NCI-H510A (cell line): ENCODE measurements at places on chromosomes 11 and 22.

DNA sequence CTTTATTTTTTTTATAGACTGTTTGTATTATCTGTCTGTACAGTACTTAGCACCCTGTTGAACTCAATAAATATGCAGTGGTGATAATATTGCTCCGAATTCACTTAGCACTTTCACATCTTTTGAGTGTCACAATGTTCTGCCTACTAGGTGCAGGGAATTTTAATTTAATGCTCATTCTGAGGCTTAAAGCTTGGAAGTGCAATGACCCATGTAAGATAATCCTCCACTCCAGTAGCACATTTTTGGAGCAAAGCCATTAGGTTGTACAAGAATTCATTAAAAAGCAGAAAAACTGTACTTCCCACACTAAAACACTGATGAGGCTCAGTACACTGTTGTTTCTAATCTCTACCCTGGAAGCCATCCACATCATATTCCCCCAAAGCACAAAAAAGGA is 255.3 kb upstream of the MTNR1B start:
- DNase-seq, result no peak

DNA sequence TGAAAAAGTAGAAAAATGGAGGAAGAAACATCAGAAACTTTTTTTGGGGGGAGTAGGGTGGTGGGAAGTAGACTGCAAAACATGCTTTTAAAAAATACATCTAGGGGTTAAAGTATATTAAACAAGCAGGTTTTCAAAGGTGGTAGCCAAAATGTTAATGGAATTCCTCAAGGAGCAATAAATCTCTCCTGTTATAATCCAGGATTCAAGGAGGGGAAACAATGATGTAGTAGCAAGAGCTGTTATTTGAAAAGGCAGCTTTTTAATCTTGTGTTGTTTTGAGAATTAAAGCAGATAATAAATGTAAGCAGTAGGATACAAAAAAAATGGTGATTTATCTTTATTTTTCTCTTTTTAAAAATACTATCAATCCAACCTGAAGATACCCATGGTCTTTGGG is 736.5 kb upstream of the CCDC90B start:
- no peak for DNase-seq

GRCh38 chr11:72685560-72686480 is 11.6 kb upstream of the PDE2A start:
- no peak for DNase-seq

DNA sequence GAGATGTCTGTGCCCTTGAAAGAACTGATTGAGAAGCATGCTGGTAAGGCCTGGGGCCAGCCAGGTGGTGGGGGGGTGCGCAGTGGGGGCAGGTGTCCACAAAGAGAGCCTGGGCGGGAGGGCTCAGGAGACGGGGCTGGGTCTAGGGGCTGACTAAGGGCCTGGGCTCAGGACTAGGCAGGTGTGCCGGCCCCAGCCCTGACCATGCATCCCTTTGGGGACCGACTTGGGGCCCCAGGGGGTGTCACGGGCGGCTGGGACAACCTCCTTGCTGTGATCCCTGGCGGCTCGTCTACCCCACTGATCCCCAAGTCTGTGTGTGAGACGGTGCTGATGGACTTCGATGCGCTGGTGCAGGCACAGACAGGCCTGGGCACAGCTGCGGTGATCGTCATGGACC is 4.4 kb downstream of the NDUFV1 start:
- no peak for DNase-seq

DNA sequence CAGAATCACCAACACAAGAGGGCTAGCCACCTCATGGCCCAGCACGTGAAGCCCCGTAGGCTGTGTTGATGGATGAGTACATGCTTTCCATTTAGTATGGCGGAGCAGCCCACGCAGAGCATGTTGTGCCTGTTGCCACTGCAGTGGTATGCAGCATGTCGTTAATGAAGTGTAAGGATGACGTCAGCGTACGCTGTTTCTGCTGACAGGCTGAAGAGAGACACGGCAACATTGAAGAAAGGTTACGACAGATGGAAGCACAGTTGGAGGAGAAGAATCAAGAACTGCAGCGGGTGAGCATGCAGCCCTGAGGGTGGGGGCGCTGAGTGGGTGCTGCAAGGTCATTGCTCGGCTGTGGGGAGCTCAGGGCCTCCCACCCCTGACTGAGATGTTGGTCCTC is 62.8 kb downstream of the PPFIA1 start:
- DNase-seq, result no peak

GRCh38 chr11:115627666-115628460 is 123.6 kb upstream of the CADM1 start:
- no peak for DNase-seq

- DNase-seq, result no peak
These were observed 108.8 kb upstream of the ANO5 start for GRCh38 chr11:22084056-22084455.

GRCh38 chr11:91673705-91674104 is 550.9 kb upstream of the FAT3 start:
- no peak for DNase-seq

- DNase-seq, result peak; percentile 89
These were observed 553 bp downstream of the PATZ1 start for GRCh38 chr22:31345331-31346254.

GRCh38 chr11:77705195-77705875 is 67.7 kb upstream of the CLNS1A start:
- DNase-seq, result no peak

DNA sequence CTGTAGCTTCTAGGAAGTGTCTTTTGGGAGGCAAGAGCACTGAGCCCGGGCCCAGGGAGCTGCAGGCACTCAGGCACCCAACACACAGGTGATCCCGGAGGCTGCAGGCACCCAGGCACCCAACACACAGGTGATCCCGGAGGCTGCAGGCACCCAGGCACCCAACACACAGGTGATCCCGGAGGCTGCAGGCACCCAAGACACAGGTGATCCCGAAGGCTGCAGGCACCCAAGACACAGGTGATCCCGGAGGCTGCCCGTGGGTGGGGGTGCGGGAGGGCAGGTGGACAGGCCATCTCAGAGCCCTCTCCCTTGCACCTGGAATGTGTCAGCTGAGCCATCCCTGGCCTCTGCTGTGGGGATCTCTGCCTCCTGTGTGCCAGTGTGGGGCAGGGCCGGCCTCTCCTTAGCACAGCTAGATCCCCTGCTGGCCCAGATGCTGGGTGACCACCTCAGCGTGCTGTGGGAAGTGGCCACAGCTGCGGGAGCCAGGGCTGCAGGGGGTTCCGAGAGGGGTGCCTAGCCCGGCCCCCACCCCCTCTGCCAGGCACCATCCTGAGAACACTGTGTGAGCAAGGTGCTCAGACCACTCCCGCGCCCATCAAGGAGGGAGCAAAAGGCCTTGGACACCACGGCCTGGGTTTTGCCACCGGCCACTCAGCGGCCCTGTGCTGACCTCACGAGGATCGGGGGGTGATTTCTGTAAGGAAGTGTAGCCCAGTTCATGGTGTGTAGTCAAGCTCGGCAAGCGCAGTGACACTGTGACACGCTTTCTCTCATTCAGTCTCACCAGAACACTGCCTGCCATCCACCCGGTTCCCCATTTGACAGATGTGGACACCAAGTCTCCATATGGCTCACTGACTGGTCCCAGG is 14.2 kb downstream of the MRGPRG start:
- DNase-seq, result no peak

- DNase-seq, result peak; percentile 6
These were observed 3.3 kb upstream of the TPP1 start for GRCh38 chr11:6622261-6623171.

- no peak for DNase-seq
These were observed 22.1 kb downstream of the RNF141 start for GRCh38 chr11:10518891-10519290.

GRCh38 chr11:67504005-67504949 is 886 bp downstream of the PITPNM1 start:
- peak; percentile 71 for DNase-seq

GRCh38 chr11:29612423-29612822 is 404.4 kb downstream of the KCNA4 start:
- no peak for DNase-seq

GRCh38 chr11:110374921-110375320 is 54.8 kb upstream of the FDX1 start:
- DNase-seq, result no peak

GRCh38 chr22:46902998-46903916 is 140.8 kb downstream of the TBC1D22A start:
- no peak for DNase-seq

GRCh38 chr11:72230764-72231365 is 6.3 kb downstream of the INPPL1 start:
- DNase-seq, result no peak

DNA sequence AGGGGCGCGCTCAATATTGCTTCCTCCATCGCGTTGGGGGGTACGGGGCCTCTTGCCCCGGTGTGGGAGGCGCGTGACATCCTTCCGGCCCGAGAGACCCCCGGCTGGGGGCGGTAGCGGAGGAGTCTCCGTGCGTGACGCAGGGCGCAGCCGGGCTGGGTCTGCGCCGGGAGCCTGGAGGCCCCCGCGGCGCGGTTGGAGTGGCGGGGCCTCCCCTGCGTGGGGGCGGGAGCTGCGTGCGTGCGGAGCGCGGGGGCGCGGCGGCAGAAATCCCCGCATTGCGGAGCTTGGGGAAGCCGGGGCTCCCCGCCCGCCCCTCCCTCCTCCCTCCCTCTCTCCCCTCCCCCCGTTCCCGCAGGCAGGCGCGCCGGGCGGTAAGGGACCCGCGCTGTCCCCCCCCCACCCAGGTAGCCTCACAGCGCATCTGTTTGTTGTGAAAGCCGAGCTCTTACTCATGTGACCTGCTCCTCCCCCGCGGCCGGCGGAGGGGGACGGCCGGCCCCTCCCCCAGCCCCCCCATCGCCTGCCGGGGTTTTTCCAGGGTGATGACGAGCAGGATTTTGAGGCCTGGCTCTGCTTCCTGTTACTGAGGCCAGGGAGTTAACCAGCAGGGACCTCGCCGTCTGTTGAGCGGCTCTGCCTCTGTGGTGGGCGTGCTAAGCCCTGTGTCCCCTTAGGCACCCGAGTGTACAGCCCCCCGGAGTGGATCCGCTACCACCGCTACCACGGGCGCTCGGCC is 1.6 kb downstream of the PIM3 start:
- peak; percentile 55 for DNase-seq

DNA sequence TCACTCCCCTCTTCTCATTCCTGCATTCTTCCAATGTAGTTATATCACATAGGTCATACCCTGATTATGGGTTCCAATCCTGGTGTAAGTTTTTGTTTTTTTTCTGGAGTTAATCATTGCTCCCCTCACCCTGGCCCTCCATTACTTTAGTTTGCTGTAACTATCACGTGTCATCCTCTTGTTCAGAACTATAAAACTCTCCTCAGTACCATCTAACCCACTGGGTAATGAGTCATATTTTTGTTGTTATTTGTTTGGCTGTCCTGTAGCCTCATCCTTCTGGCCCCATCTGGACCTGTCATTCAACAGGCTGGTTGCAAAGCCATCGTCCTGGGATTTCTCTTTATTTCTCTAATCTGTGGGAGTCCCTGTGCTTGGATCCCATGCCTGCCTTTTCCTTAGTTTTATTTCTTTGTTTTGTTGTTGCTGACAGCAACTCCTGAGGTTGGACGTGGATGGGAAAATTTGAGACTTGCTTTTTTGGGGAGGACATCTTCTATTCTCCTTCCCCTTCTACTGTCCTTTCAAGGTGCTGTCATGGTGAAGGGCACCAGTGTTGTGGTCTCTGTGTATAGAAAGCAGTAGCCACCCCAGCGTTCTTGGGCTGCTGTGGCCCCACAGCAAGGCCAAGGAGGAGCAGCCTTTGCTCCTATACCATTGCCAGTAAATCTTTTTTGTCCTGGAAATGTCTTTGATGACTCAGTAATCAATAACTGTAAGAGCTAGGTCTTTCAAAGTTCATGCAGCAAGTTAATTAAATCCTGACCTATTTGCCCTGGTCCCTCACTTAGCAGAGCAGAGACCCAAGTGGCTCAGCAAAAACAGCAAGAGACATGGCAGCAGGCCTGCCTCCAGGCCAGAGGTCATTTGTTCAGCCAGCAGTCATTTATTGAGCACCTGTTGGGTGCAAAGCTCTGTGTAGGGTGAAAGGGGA is 82.5 kb downstream of the C22orf31 start:
- no peak for DNase-seq

GRCh38 chr22:42780070-42780540 is 59.4 kb upstream of the A4GALT start:
- DNase-seq, result peak; percentile 45

- DNase-seq, result no peak
These were observed 71.8 kb downstream of the UBASH3B start for GRCh38 chr11:122727101-122727929.

- no peak for DNase-seq
These were observed 455.8 kb downstream of the MIAT start for GRCh38 chr22:27113211-27113635.

DNA sequence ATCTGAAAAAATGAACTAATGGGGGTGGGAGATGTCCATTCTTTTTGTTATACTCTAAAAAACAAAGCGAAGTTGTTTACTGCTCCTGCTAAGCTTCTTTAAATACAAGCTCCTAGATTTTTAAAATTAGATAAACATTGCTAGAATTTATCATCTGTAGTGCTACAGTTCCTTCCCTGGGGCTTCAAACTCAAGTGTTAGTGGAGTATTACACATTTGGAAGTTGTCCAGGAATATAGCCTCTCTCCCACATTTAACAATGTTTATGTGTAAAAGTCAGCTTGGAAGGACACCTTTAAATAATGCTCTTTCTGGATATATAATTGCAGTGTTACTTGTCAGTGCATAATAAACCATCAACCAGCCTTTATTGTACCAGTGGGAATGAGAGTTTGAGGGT is 155.5 kb downstream of the SPON1 start:
- DNase-seq, result no peak

GRCh38 chr22:21942407-21943343 is 10.0 kb downstream of the PPM1F start:
- no peak for DNase-seq

GRCh38 chr11:103898065-103898464 is 138.4 kb upstream of the DDI1 start:
- no peak for DNase-seq

- DNase-seq, result no peak
These were observed 273.2 kb downstream of the TENM4 start for GRCh38 chr11:79167510-79168188.

DNA sequence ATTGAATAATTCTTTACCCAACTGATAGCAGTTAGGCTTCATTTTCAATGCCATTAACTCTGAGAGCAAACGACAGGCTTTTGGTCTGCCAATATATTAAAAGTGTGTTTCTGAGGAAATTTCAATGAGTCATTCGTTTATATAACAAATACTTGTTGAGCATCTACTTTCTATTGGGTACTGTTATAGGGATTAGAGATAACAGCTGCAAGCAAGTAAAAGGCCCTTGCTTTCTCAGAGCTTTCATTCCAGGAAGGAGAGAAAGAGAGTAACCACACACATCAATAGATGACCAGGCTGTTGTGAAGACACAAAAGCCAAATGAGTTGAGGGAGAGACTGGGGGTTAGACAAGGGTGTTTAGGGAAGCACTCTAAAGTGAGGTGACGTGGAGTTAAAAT is 35.7 kb downstream of the CD44 start:
- no peak for DNase-seq

DNA sequence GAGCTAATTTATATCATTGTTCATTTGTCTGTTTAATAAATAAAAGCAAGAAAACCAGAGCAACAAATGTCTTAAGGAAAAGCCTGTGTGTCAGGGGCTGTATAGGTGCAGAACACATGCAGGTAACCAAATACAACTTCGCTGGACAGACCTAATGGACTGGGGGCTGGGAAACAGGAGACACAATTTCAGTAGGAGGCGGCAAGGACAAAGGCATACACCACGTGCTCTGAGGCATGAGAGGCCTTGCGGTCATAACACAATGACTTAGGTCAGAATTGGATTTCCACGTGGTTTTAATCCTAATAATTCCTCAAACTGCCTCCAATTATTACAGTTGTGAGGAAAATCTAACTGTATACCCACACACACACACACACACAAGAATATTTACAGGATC is 8.7 kb upstream of the GLB1L3 start:
- no peak for DNase-seq
